ENCODE measurements at places on chromosomes 13 and 19.
A peak's percentile ranks its signal among the peaks of the same experiment; 100 is the strongest.

DNA sequence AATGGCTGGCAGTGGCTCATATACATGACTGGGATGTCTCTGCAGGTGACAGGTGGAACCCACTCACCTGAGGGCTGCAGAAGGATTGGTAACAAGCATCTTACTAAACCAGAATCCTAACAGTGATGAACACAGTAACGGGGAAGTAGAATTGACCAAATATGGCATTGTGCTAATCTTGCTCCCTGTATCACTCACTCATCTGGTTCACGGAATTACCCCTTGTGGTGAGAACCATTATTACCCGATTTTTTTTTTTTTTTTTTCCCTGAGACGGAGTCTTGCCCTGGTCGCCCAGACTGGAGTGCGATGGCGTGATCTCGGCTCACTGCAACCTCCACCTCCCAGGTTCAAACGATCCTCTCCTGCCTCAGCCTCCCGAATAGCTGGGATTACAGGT, 69.5 kb downstream of the PTPRS start:
- no peak for DNase-seq

DNA sequence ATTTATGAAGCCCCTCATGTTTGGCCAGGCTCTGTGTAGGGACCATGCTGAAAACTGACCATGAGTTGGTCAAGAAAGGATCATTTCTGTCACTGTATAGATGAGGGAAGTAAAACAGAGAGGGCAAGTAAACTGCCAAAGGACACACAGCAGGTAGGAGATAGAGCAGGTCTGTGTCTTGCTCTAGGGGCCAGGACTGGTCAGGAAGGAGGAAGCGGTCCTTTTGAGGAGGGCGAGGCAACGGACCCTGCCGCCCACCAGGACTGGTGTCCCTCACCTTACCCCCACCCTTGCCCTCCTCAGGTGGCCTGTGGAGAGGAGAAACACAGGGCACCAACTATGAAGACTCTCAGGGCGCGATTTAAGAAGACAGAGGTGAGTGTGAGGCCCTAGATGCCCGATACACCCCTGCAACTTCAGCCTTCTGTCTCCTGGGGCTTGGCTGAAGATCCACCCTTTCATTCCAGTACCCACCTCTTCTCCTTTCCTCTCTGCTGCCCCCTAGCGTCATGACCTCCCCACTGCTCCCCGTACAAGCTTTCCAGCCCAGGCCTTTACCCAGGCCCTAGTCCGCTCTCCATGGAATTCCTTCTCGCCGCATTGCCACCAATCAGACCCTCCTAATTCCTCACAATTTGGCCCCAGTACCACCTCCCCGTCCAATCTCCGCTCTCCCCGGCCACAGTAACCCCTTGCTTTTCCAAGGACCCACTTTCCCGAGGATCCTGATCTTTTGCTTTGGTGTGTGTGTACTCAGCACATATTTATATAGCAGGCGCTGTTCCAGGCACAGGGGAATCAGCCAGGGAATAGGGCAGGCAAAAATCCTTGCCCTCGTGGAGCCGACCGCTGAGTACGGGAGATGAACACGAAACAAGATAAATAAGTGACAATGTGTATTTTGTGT, 3.9 kb downstream of the ANKRD24 start:
- peak; percentile 36 for DNase-seq

- no peak for DNase-seq
Observed at GRCh38 chr19:37986048-37986750, 79.2 kb downstream of the SIPA1L3 start.

GRCh38 chr13:27920677-27921420, 1.0 kb downstream of the PDX1 start:
- DNase-seq: no peak

GRCh38 chr13:42181381-42181953, 90.5 kb upstream of the AKAP11 start:
- DNase-seq: no peak

GRCh38 chr13:59948686-59949085, 215.0 kb downstream of the DIAPH3 start:
- no peak for DNase-seq

DNA sequence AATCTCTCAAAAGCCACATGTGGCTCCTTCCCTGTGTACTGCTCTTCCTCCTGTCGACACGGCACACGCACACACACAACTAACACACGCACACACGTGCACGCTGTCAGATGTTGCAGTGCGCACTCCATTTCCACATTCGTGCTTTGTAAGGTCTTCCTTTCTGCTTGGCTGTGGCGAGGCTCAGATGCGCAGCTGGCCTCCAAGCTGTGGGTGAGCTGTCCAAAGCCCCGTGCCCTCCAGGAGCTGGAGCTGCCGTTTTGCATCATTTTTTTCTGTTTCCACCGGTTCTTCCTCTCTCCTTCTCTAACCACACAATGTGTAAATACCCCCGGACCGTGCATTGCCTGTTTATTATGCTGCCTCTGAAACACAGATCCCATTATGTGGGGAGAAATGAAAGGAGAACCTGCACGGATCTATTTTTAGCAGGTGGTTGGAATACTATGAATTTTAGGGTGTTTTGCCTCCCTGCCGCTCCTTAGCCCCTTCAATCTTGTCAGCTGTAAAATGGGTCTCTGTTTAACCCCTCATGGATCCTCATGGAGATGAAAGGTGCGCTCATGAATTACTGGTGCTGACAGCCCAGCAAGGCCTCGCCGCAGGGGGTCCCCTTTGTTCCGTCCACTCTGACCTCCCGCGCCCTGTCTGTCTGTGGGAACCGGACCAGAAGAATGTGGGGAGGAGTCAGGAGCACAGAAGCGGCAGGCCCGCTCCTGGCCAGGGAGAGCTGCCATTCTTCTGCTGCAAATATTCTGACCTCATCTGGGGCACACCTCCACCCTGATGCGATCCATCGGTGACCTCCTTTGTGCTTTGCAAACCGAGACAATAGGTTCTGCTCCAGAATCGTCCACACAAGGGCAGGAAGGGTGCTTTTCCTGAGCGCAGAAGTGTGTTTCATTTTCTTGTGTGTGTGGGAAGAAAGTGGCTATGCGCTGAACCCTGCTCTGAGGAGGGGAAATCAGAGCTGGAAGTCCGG, 137.7 kb downstream of the SOX1 start:
- no peak for DNase-seq

DNA sequence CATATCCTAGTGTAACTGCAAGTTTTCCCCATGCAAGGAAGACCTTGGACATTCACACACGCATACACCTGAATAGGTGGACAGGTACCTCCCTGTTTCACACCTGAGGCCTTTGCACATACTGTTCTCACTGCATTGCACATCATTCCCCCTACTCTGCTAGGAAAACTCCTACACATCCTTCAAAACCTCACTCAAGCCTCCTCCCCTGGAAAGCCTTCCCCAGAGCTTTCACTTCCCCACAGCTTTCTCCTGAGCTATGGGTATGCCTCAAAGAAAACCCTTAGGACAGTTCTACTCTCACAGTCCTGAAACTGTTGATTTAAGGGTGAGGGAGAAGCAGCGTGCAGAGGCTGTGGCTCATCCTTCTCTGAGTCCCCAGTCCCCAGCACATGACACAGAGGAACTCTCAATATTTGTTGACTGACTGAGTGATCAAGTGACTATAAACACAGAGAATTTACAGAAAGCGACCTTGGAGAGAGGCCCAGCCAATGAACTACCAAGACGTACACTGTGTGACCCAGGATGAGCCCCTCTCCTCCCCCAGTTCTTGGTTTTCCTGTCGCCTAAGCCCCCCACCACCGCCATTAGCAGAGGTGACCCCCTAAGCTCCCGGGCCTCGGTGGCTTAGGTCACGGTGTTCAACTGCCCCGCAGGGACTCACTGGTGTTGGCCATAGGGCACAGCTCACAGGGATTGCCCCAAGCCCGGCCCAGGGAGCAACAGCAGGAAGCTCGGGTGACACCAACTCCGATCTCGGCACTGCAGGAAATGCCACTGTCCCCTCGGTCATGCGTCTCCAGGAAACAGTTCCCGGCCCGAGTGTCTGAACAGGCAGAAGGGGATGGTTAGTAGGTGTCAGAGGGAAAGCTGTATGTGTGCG, 40.6 kb downstream of the FBN3 start:
- no peak for DNase-seq

DNA sequence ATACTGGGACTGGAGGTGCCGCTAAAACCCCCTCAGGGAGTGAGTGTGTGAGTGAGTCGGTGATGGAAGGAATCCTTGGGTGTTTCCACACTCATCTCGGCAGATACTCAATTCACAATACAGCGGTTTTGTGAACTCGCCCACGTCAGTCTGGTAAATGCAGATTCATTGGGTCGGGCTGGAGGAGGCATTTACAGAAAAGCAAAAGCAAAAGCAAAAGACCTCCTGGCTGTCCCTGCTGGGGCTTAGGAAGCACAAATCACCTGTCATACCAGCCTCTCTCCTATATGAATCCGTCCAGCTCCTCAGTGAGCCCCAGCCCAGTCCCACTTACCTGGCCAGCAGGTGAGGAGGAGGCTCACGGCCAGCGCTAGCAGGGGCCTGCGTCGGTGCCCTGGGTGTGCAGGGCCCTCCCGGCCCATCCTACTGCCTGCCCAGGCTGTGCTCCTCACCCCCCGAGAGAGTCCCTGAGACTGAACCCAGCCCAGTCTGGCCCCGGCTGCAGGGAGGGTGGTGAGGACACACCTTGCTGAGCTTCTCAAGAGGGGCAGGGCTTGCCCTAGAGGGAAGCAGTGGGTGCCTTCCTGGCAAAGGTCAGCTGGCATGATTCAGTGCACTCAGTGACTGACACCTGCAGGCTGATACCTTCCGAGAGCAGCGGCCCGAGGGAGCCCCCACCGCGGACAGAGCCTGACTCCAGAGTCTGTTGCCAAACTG, at the start of gene MUC16:
Gene MUC16, minus strand, starts transcription at position 475 of the 717 bp plus-strand sequence.
- DNase-seq: no peak

- DNase-seq: no peak
Observed at GRCh38 chr13:44403461-44404056, 29.9 kb downstream of the SERP2 start.

GRCh38 chr19:32809254-32809653, 60.3 kb downstream of the SLC7A9 start:
- DNase-seq: no peak

DNA sequence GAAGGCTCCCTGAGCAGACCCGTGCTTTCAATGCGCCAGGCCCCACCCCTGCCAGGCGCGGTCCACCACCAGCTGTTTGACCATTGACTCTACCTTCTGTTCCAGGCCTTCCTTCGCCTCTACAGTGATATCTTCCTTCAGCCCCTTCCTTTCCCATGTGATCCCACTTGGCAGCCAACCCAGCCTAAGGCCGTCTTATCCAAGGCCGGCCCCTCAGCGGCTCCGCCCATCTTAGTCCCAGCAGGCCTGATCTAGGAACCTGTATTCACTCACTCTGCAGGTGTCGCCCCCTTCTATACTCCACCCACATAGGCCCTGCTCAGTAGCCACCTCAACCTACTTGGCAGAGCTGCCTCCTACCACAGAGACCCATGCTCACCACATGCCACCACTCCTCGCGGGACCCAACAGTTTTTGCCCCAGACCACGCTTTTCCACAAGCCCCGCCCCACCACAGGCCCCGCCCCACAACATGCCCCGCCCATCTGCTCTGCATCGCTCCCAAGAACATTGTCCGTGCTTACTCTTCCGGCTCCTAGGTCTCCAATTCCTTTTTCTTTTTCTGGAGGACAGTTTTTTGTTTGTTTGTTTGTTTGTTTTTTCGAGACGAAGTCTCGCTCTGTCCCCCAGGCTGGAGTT, 2.9 kb downstream of the RASIP1 start:
- DNase-seq: no peak

DNA sequence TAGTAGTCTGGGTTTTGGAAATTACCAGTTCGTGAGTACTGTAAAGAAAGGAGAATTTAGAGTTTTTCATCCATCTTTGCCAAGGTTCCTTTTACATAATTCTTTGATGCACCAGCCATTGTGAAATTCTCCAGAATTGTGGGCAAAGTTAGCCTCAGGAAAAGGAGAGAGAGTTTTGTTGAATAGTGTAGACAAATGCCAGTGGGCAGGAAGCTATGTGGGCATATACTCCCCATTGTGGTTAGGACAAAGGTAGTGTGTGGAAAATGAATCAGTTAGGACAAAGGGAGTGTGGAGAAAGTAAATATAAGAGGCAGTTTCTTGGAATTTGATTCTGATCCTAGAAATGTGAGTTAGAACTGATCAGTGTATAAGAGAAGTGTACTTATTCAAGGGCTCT, 67.9 kb downstream of the PCCA start:
- DNase-seq: no peak

- no peak for DNase-seq
Observed at GRCh38 chr19:11269408-11269807, 7.1 kb upstream of the DOCK6 start.

GRCh38 chr19:28847468-28847867, 365.5 kb downstream of the UQCRFS1 start:
- no peak for DNase-seq

DNA sequence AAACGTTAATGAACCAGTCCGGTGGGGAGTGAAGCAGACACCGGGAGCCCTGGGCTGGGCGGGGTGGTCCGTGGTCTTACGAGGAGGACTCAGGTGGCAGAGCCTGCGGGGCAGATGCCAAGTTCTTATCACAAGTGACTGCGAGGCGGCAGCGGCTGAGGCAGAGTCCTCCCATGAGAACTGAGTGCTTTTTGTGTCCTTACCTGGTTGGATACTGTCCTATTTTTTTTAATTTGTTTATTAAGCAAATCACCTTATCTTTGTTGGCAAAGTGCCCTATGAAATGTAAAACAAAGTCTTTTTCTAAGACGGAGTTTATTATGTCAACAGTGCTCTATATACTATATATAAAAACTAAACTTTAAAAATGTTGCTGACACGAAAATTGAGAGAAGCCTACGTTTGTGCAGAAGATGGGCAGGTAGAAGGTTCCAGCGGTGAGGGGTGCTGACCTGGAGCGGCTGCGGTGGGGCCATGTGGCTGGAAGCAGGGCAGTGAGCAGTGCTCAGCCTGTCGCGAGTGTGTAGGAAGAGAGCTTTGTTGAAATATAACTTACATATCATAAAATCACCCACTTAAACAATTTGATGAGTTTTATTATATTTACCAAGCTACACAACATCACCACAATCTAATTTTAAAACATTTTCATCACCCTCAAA, 82.2 kb downstream of the ATP11A start:
- no peak for DNase-seq

DNA sequence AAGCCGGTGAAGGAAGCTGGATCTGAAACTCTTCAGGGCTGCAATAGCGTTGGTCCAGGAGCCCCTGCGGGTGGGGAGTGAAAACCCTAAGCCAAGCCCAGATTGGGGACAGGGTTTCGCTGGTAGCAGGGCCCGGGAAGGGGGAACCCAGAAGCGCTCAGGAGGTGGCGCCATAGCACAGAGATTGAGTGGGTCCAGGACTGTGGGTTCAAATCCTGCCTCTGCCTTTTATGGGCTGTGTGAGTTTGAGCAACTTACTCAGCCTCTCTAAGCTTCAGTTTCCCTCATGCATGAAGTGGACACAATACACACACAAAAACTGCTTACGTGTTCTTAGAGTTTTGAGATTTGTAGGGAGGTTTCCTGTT, 8.3 kb upstream of the SYCN start:
- DNase-seq: no peak

GRCh38 chr19:5407356-5407755, 47.9 kb upstream of the ZNRF4 start:
- DNase-seq: no peak

DNA sequence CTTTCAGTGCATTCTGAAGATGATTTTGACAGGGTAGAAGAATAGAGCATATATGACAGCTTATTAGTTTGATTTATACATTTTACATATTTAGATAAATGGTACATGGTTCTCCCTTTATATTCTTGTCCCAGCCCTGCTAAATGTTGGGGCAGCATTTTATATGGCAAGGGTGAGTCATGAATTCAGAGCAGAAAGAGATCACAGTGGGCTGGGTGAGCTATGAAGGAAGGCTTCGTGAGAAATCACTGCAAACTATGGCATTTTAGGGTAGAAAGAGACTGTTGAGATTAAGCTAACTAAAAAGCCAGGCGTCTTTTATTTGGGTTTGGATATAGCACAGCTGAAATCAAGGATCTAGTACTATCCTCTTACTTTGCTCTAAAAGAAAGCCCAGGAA, 23.9 kb upstream of the METTL21C start:
- DNase-seq: no peak

GRCh38 chr19:5947435-5947834, 30.5 kb downstream of the RANBP3 start:
- DNase-seq: peak; percentile 75

Measured in nucleus accumbens (tissue), 56 donors.